Stimulated activated CD4-positive, alpha-beta T cell treated with anti-CD3 and anti-CD28 coated beads, Interleukin-4, amount 100 ng/mL, for 4 hours (primary cell): ENCODE measurements at places on chromosomes 6 and 20.

DNA sequence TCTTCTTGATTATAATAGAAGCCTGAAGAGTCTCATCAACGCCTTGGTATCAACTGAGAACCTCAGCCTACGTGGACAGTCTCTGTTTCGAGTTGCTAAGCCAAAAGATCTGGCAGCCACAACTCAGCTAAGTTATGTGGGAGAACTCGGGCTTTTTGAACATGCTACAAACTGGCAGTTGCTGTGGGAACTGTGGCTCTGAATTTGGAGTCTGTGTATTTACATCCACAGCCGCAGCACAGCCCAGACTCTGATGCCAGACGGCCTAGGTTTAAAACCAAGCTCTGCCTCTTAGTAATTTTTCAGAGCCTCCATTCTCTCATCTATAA is 35.8 kb downstream of the RIPOR2 start:
- no peak for DNase-seq

DNA sequence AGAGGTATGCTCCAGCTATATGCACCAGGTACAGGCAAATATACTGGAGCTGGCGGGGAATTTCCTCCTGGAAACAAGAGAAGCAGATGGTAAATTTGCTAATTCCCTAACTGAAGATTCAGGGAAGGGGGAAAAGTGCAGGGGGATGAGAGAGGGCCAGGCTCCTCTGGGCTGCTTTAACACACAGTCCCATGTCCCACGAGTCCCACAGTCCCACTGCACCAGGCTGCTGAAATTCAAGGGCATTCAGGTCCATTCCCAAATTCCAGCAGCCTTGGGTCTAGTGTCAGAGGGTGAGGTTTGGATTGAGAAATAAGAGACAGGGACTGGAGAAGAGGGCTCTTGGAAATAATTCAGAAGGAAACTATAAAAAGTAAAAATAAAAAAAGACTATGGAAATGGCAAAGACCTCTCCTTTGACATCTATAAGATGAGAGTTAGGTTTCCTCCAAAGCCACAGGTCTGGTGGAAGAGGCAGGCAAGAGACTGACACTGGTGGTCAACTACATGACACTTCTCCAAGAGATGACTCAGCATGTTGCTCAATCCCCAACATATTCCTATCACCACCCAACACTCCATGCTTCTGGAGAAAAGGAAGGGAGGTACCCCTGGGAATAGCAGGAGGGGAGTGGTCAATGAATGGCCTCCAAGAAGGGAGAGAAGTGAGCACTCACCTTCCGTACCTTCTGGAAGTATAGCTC is 69.2 kb downstream of the TRAM2 start:
- no peak for DNase-seq

- no peak for DNase-seq
These were observed 19.6 kb upstream of the MRAP2 start for GRCh38 chr6:84013931-84014330.

GRCh38 chr6:146246028-146246427 is 217.2 kb downstream of the GRM1 start:
- DNase-seq: no peak

GRCh38 chr6:6401401-6401800 is 80.9 kb upstream of the F13A1 start:
- DNase-seq: no peak

DNA sequence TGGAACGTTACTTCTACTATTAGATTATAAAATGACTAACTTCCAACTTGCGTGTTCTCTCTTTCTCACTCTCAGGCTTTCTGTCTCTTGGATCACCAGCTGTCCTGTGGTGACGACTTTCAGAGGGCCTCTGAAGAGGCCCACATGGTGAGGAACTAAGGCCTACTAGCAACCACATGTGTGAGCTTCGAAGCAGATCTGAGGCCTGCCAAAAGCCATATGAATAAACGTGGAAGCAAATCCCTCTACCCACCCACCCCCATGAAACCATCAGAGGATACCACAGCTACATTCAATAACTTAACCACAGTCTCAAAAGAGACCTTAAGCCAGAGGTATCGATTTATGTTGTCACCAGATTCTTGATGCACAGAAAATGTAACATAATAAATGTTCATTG is 13.5 kb upstream of the BMP5 start:
- no peak for DNase-seq

DNA sequence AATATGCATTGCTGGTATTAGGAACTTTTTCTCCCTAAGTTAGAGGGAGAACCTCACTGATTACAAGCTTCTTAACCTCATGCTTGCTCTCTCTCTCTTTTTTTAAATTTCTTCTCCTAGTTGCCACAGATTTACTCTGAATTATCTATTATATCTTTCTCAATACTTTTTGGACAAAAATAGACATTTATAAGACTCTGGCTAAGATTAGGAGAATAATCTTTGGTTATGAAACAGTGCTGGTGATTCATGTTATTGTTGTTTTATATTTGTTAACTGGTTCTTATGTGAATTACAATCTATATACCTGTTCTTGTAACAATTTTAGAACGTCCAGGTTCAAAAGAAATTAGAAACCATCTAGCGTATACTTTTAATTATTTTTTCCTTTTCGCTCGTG is 187.8 kb downstream of the OGFRL1 start:
- no peak for DNase-seq

DNA sequence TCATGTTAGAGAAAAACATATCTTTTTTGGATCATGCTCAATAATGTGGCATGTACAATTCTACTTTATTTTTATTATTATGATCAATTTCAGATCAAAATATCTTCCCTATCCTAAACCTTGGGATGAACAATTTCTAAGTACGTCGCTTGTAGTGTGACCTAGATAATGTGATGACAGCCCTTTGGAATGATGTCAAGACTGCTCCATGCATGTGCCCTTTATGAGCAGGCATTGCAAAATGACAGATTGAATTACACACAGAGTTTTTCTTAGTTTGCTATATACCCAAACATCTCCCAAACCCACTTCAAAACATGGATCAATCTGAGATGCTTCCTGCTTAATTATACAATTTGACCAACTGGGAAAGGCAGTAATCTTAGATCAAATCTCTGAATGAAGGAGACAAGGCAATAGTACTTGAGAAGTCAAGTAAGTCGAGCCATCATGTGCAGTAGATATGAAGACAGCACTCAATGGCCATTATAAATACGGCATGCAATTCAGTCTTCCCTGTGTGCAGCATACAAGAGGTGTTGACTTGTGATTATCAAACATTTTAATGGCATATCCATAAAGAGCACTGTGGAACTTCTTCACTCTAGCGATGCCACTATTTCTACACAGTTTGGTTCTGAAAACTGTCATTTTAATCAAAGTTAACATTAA is 294.8 kb downstream of the RNF144B start:
- no peak for DNase-seq

- no peak for DNase-seq
These were observed 24.6 kb downstream of the RBM38 start for GRCh38 chr20:57415771-57416170.

- no peak for DNase-seq
These were observed 244.5 kb downstream of the CD83 start for GRCh38 chr6:14361956-14362587.

DNA sequence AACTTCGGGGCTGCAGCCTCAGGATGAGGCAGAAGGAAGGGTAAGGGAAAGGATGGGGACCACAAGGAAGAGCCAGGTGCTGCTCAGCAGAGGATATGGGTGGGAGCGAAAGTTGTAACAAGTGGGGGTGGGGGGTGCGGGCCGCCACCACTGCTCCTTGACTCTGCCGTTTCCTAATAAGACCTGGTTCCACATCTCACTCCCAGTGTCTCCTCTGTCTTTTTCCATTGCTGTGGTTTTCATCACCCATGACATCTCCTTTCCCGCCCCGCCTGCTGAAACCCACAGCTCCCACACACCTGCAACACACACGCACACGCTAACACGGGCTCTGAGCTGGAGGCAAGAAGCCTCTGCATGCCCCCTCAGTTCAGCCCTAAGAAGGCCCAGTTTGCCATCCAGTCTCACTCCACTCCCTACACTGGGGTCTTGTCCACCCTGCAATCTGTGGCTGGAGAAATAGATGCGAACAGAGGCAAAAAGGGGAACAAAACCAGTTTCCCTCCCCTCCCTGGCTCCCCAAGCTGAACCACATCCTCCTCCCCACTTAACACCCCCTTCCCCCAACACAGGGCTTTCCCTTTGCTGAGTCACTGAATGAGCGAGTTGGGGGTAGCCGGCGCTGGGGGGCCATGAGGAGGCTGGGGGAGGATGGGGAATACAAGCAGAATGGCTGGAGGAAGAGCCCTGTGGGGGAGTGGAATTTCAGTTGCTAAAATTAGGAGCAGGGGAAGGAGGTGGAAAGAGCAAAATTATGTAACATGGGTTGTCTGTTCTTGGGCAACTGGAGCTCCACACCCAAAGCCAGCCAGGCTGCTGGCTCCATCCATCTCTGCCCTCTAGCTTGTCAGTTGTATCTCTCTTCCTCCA is 11.5 kb downstream of the NFKBIL1 start:
- DNase-seq: peak; percentile 69

DNA sequence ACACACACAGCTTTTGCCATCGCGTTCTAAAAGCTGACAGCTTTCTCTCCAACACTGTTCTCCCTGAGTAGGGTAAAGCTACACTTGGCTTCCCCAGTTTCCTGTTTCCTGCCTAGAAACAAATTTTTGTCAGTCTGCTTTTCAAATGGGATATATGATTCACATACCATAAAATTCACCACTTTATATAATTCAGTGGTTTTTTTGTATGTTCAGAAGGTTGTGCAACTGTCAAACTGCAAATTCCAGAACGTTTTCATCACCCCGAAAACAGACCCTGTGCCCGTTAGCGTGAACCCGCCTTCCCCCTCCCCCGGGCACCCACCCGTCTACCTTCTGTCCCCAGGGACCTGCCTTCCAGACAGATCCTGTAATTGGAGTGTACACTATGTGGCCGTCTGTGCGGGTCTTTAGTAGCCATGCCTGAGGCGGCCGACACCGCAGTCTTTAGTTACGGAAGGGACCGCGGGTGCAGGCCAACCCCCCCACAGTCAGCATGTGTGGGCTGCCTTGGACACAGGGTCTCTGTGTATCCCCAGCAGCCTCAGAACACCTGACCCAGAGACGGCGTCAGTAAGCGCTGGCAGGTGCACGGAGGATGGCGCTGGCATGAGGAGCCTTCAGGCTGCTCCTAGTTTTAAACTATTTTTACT is 16.6 kb downstream of the HRH3 start:
- DNase-seq: no peak

GRCh38 chr6:121597654-121598053 is 162.2 kb downstream of the GJA1 start:
- no peak for DNase-seq

DNA sequence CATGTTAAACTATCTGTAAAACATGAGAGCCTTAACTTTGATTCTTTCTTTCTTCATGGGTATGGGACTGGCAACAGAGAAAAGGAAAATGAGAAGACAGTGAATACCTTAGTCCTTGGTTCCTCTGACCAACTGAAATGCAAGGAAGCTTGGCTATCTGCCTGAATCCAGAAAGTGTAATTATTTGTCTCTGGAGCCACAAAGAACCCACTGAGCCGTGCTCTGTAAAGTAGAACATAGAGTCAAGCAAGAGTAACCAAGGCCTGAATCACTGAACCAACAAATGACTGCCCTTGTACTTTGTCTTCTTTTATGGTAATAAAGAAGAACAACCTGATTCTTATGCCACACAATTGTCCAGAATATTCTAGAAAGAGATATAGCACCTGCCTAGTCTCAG is 27.6 kb downstream of the PKHD1 start:
- no peak for DNase-seq

DNA sequence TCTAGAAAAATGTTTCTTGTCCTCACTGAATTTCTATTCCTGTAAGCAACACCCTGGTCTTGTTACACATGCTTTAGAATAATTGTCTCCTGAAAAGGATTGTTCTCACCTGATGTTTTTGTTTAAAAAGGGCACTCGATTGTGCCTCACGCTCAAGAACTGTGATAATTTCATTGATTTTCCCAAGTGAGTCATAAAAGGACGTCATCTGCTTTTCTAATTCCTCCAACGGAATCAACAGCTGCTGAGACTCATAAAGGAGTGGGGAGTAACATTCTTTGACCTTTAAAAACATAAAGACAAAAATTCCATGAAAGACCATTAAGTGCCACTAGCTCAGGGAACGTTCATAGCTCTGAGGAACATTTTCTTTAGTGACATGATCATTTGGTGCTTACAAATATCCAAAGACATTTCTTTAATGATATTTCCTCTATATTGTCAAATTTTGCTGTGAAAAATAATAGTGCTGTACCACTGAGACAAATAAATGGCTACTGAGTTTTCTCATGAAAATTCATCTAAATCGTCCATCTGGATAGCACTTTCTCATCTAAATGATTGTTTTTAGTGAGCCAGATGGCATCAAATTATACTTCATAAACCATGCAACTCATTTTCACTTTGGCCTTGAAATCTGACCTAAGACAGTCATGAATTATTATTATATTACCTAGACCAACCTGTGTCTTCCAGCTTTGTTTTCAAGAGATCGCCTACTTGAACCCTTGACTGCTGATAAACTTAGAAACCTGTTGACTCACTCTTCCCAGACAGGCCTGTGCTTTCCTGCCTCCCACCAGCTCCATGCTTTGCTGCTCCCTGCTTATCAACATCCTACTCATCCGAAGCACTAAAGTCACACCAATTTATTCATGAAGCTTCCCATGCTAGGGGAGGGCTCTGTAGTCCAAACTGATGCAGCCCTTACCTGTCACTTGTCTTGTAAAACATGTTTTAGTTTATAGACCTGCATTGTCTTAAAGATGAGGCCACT is 178.2 kb downstream of the SYNE1 start:
- DNase-seq: no peak

GRCh38 chr6:154830771-154831170 is 97.6 kb downstream of the SCAF8 start:
- DNase-seq: no peak

DNA sequence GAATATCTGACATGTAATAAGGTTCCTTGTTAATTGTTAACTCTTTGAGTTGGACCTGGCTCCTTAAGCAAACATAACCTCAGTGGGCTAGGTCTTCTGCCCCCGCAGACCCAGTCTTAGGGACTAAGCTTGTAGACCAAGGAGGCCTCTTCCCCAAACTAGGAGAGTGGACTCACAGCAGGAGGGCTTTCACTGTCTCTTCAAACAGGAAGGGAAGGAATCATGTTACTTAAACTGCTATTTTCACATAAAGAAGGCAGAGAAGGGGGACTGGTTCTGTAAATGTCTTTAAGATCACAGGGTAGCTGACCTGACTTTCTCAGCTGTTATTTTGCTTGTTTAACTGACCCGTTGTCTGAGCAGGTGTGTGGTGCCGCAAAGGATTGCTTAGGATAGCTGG is 34.9 kb upstream of the PRDM1 start:
- no peak for DNase-seq

DNA sequence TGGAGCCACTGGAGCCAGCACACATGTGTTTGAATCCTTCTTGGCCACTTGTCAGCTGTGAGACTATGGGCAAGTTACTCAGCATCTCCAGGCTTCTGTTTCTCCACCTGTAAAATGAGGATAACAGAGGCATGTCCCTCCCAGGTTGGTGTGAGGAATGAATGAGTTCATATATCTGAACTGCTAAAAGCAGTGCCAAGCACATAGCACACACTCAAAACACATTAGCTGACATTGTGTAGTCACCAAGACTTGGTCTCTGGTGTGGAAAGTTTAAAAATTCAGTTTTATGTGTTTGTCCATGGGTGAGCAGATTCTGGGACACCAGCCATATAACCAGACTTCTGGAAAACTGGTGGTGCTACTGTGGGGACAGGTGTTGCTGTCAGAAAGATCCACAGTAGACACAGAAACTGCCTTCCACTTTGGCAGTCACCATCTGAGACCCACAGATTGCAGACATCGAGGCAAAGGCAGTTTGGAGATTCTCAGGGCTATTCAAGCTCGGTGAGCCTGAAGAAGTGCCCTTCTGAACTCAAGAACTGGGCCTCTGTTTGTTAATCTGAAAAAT is 115.8 kb downstream of the MRPL14 start:
- DNase-seq: no peak
